ENCODE measurements at places on chromosomes 13 and 19. TPM values are rescaled to one million over a fixed set of nuclear protein-coding genes. Genes with fewer than 3 reads are reported as not detected.

- H3K4me1 ChIP-seq = no peaks in the 10 kb centered on the region
- H3K36me3 ChIP-seq = no peaks in the 10 kb centered on the region
- H3K27me3 ChIP-seq = no peaks in the 10 kb centered on the region
- H3K4me3 ChIP-seq = no peak overlapping the region
Observed at GRCh38 chr13:48817166-48817802, 158.4 kb upstream of the FNDC3A start.

- peak overlapping the region; percentile 59 for H3K4me3 ChIP-seq
- peak; percentile 12 for DNase-seq
- peaks cover 9% of the 10 kb centered on the region for H3K4me1 ChIP-seq
- no peaks in the 10 kb centered on the region for H3K36me3 ChIP-seq
Observed at GRCh38 chr13:41458187-41458760, 924 bp downstream of the RGCC start.

PPP1R15A gene
- total RNA-seq = 26.1 TPM

ACTMAP gene
- total RNA-seq = 2.5 TPM
